ENCODE measurements at places on chromosomes 6 and 20. TPM values are rescaled to one million over a fixed set of nuclear protein-coding genes. Genes with fewer than 3 reads are reported as not detected.
A peak's percentile ranks its signal among the peaks of the same experiment; 100 is the strongest.

DNA sequence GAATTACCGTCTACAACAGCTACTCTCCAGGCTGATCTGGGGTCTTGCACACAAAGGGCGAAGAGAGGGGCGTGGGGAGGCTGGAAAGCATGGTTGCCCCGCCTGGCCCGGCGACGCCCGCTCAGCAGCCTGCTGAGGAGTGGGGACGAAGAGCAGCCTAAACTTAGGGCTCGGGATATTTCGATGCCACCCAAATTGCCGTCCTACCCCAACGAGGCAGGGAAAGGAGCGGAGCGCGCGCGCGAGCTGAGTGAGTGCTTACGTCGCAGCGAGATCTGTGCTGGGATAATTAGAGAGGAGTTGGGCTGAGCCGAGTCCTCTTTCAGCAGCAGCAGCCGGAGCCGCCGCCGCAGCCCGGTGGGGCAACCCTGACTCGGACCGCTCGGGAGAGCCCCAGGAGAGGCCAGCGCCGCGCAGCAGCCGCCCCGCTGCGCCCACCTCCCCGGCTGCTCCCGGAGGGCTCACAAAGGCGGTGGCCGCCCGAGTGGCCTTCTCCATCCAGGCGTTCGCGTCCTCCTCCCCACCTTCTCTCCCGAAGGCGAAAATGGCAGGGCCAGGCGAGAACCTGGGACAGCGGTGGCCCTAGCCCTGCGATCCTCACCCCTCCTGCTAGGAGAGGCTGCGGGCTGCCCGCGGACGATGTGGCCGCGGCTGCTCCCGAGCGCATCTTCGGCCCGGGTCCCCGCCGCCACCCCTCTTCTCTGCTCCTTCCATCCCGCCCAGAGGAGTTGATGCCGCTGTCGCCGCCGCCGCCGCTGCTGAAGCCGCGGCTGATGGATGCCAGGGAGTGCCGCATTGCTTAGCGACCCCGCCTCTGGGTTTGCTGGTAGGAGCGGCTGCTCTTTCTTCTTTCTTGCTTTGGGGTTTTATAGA, at the start of gene CLVS2:
Gene CLVS2, plus strand, starts transcription at position 315 of the 873 bp plus-strand sequence. CDS start 1,543 bp downstream, outside the sequence.
- peak; percentile 38 for DNase-seq

- no peak for DNase-seq
Observed at GRCh38 chr20:17932396-17932795, 36.2 kb downstream of the SNX5 start.

The SLC17A3 gene
- not detected for total RNA-seq

- no peak for DNase-seq
Observed at GRCh38 chr6:7201732-7202541, 94.2 kb downstream of the RREB1 start.
